Adrenal gland (tissue), 19 donors: ENCODE measurements at places on chromosomes 4 and X. TPM values are rescaled to one million over a fixed set of nuclear protein-coding genes. Genes with fewer than 3 reads are reported as not detected.

Gene TCEAL2
- total RNA-seq = not detected

Gene TAF7L
- total RNA-seq = not detected

Gene PCDH7
- total RNA-seq = 9.5 TPM

DNA sequence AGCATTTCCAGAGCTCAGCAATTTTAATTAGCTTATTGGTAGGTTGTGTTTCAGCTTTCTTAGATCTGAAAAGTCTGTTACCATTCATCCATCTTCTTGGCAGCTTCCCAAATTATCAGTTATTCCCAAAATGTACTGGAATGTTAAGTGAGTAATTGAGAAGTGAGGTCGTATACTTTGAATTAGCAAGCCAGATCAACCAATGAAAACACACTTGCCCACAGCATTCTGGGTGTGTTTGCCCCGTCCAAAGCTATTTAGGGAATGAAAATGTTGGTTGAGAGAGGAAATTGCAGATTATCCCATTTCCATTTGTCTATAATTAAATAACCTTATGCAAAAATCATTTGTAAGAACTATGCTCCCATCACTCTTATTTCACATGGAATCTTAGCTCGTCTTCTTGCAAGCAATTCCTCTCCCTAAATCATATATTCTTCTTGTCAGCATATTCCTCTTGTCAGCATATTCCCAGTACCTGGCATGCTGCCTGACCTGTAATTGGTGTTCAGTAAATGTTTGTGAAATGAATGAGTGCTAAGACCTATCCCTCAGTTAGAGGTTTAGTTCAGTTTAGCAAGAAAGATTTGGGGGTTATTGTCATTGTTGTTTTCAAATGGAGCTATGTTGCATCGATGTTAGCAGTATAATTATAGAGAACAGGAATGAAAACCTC is 23.3 kb upstream of the ANTXR2 start:
- no peaks in the 10 kb centered on the region for H3K27me3 ChIP-seq
- H3K36me3 ChIP-seq = no peaks in the 10 kb centered on the region
- no peaks in the 10 kb centered on the region for H3K4me1 ChIP-seq
- no peak overlapping the region for H3K27ac ChIP-seq

DNA sequence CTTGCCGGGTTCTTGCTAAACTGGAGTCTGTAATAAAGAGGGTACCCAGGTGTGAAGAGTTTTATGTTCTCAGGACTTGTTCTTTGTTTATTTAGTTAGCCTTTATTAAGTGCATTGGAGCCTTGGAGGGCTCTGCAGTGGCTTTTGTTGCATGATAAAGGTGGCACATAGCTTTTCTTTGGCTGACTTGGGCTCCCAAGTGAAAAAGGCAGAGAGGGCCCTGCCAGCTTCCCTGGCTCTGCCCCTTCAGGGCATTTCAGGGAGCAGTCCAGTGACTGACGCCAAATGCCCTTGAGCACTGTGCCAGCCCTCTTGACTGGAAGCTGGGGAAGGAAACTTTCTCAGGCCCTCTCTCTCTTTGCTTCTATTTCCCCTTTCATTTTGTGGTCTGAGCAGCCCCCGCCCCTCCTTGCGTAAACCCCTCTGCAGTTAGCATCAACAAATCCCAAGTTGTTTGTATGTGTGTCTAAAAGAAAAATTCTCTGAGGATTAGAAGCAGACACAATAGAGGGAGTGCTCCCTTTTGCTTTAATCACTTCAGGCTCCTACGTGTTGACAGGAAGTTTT is 152.2 kb downstream of the NHS start:
- H3K27me3 ChIP-seq = no peaks in the 10 kb centered on the region
- peaks cover 13% of the 10 kb centered on the region for H3K4me1 ChIP-seq
- H3K36me3 ChIP-seq = no peaks in the 10 kb centered on the region

DNA sequence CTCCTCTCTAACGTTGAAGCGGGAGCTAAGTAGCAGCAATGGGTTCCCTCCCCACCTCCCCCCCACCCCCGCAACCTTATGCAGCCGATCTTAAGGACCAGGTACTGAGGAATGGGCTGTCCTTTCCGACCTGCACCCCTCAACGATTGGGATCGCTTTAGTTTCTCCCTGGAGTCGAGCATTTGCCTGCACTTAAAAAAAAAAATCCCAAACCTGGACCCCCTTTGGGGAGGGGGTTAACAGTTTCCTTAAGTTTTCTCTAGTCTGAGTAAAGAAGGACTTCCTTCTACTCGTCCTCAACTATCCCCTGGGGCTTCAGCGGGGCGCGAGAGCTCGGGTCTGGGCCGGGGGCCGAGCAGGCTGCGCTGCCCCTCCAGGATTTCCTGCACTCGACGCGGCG is 25.7 kb upstream of the BCORL1 start:
- no peaks in the 10 kb centered on the region for H3K4me1 ChIP-seq
- no peaks in the 10 kb centered on the region for H3K36me3 ChIP-seq
- no peak for DNase-seq
- no peak overlapping the region for H3K27ac ChIP-seq
- peak overlapping the region; percentile 57 for H3K4me3 ChIP-seq

DNA sequence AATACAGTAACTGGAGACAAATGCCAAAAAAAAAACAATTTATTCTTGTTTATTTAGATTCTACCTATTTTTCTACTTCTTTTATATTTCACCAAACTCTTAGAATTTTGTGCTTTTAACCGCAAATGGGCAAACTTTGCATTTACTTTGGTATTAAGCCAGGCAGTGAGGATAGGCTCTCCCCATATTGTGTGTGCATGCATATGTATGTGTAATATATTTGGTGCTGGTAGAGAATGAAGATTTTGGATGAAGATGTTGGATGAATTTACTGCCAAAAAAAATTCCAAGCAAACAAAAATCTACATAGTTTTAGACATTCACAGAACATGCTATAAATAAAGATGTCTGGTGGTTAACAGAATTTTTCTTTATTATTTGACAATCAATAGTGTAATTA is 30.3 kb downstream of the GALNTL6 start:
- no peaks in the 10 kb centered on the region for H3K4me1 ChIP-seq
- DNase-seq = no peak
- no peaks in the 10 kb centered on the region for H3K36me3 ChIP-seq
